ENCODE measurements at places on chromosomes 11 and 22.

- DNase-seq, result peak; percentile 94
These were observed 697 bp downstream of the TPBGL start for GRCh38 chr11:75241036-75241905.

DNA sequence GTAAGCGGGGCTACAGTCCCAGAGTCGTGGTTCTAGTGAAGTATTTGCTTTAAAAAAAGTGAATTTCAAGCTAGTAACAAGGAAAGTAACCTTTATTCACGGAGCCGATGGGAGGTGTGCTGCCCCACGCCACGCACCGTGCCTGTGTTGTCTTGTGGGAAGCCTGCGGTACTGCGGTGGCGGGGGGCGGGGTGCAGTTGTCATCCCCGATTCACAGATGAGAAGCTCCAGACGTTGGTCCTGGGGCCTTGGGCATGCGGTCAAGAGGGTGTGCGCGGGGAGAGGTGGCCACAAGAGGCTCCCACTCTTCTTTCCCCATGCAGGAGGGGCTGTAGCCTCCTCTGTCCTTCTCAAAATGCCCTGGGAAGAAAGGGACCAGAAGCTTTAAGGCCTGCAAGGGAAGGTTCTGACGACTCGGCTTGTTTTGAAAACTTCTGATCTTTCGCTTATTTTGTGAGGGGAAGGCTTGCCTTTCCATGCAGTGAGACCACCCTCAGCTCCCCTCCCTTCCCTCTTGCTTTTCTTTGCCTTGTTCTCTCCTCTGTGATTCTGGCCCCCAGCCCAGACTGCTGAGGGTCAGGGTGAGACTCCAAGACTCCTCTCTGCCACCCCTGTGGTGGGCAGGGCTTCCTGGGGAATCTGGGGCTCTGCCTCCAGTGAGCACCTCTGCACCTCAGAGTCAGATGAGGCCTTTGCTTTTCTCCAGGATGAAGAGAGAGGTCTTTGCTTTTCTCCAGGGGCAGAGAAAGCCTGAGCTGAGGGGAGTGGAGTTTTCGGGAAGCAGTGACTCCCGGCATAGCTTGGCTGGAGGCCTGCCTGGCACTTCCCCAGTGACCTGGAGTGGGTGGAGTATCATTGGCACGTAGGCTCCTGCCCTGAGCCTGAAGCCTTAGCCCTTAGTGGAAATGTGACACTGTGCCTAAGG is 6.2 kb downstream of the GLB1L3 start:
- peak; percentile 14 for DNase-seq

- no peak for DNase-seq
These were observed 37.3 kb downstream of the OR10A6 start for GRCh38 chr11:7893796-7894195.

DNA sequence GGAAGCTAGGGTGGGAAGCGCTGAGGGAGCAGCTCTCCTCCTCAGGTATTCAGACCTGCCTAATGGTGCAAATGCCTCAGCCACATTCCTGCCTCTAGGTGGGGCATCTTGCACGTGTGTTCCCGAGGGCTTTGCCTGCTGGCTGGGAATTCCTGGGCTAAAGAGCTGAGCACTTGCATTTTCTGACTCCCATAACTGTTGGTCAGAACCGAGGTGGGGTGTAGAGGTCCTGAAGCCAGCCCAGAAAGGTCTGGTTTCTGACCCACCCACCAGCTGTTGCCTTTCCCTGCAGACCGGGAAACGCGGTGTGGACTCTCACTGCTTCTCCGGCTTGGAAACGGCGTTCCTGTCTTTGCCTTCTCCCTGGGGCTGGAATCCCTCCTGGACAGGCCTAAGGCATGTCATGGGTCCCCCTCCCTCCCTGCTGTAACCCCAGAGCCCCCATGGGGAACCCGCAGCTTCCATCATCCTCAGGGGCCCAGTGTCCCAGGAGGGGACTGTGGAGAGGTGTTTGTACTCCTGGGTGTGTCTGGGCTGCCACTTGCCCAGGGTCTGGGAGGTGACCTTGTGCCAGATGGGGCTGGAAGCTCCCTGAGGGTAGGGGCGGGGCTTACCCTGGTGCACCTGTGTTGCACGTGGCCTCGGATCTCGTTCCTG is 24.0 kb upstream of the SMIM38 start:
- peak; percentile 91 for DNase-seq

DNA sequence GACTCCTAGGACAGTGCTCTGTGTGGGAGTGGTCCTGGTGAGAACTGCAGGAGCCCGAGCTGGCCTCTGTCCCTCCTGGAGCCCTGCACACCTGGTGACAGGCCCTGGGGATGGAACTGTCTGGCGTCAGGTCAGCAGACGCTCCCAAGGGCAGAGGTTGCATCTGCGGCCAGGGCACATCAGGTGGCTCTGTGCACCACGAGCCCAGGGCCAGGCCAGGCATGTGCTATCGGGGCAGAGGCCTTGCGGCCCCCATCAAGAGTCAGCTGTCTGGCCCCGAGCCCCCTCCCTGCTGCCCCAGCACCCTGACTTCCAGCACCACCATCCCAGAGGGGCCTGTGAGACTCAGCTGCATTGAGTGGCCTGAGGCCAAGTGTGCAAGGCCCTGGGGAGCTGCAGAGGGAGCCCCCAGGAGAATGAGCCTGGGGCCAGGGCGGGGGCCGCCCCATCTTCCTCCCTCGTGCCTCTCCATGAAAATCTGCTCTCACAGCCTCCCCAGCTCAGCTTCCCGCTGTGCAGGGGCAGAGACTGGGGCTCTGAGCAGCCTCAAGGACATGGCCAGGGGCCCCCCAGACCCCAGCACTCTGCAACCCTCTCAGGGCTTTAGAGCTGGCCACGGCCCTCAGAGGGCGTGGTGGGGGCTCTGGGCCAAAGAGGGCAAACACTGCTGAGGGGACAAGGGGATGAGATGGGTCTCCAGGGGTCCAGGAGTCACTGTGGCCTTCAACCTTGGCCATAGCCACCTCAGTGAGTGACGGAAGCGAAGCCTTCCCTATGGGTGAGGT is 56.4 kb downstream of the RTL6 start:
- no peak for DNase-seq
